ENCODE measurements at places on chromosomes 2 and 18.

GRCh38 chr2:219496247-219496824 is 2.4 kb upstream of the GMPPA start:
- H3K36me3 ChIP-seq: peaks cover 15% of the 10 kb centered on the region
- peaks cover 46% of the 10 kb centered on the region for H3K4me1 ChIP-seq
- peak overlapping the region; percentile 96 for H3K27ac ChIP-seq
- no peaks in the 10 kb centered on the region for H3K27me3 ChIP-seq
- H3K4me3 ChIP-seq: peak overlapping the region; percentile 69
- no peak for DNase-seq

DNA sequence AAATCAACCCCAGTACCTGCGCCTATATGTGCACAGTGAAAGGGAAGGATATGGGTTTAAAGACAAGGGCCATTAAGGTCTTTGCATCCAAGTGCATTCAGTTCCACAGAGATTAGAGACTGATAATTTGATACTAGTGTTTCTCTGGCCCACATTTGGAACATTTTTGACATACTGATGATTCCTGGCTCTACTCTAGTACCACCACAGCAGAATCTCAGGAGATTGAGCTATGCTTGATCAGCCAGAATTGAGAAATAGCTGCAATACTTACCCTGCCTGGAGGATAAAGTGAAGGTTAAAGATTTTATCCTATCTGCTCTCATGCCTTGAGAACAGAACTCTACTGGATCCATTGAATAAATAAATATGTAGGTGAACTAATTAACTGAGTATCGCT is 1267.8 kb downstream of the SUCLG1 start:
- DNase-seq: no peak
- no peaks in the 10 kb centered on the region for H3K36me3 ChIP-seq
- H3K4me1 ChIP-seq: no peaks in the 10 kb centered on the region
- H3K27me3 ChIP-seq: no peaks in the 10 kb centered on the region
- H3K4me3 ChIP-seq: no peak overlapping the region

DNA sequence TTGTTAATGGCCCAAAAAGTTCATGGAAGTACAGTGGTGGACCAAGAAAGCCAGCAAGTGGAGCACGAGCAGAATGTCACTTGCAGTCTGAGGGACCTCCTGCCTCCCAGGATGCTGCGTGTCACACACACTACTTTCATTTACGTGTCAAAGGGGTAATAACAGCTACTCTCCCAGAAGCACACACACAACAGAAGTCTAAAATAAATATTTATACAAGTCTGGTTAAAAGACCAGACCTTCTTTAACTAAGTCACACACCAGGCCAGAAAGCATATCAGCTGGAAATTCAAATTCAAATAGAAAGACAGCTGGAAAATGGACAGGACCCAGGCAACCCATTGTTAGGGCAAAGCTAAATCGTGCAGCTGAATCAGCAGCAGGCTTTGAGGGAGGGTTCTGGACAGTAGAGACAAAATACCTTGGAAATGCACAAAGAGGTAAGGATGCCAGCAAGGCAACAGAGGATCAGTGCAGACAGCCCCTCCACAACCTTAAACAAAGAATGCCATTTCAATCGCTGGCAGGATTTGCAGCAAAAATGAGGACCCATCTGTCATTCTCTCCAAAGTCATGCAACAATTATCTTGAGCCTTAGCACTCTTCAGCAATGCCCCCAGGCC is 160.5 kb downstream of the TMEM163 start:
- no peaks in the 10 kb centered on the region for H3K36me3 ChIP-seq
- no peaks in the 10 kb centered on the region for H3K27me3 ChIP-seq
- H3K27ac ChIP-seq: no peak overlapping the region
- no peak for DNase-seq
- no peak overlapping the region for H3K4me3 ChIP-seq

DNA sequence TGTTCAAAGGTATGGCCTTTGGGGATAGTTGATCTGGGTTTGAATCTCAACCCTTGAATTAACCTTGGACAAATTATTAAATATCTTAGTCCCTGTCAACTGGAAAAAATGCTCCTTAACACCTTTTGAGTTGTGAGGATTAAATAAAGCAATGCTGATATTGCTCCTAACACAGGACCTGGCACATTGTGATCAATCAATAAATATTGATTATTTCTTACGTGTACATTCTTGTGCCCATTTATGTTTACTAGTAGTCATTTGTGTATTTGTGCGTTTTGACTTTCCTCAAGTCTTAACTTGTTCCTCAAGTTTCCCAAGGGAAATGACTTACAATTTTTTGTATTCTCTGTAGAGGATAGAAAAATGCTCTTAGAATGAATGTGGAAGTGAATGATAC is 19.6 kb upstream of the FIGN start:
- no peaks in the 10 kb centered on the region for H3K27me3 ChIP-seq
- peaks cover 8% of the 10 kb centered on the region for H3K4me1 ChIP-seq
- H3K36me3 ChIP-seq: no peaks in the 10 kb centered on the region
- H3K4me3 ChIP-seq: no peak overlapping the region
- no peak overlapping the region for H3K27ac ChIP-seq

DNA sequence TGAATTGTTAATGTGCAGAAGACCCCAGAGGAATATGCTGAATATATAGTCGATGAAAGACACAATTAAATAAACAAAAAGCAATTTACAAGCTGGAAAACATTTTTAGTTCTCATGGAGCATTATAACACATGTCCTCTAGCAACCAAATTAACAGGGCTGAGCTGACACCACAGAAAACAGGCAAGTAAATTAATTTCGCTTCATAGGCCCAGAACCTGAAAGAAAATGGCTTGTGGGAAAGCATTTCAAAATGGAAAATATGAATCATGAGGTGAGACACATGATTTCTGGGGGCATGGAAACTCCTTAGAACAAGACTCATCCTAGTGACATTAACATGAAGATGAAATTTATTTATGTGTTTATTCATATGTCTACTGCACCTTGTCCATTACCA is 25.0 kb upstream of the RNF152 start:
- no peaks in the 10 kb centered on the region for H3K4me1 ChIP-seq
- no peaks in the 10 kb centered on the region for H3K36me3 ChIP-seq
- DNase-seq: no peak
- no peak overlapping the region for H3K27ac ChIP-seq
- H3K4me3 ChIP-seq: no peak overlapping the region
- no peaks in the 10 kb centered on the region for H3K27me3 ChIP-seq

- H3K4me3 ChIP-seq: no peak overlapping the region
- H3K4me1 ChIP-seq: no peaks in the 10 kb centered on the region
- H3K27me3 ChIP-seq: no peaks in the 10 kb centered on the region
- DNase-seq: no peak
- H3K36me3 ChIP-seq: peaks cover 61% of the 10 kb centered on the region
Measured at GRCh38 chr2:27689424-27689823, 25.7 kb downstream of the SLC4A1AP start.

- H3K4me1 ChIP-seq: peaks cover 7% of the 10 kb centered on the region
- no peak overlapping the region for H3K4me3 ChIP-seq
- no peaks in the 10 kb centered on the region for H3K27me3 ChIP-seq
- no peak for DNase-seq
- H3K27ac ChIP-seq: no peak overlapping the region
Measured at GRCh38 chr2:100045000-100045399, 97.4 kb downstream of the AFF3 start.
